ENCODE measurements at places on chromosomes 12 and 14.

- peak; percentile 72 for DNase-seq
These were observed 78.7 kb downstream of the LRRC74A start for GRCh38 chr14:76904740-76905569.

DNA sequence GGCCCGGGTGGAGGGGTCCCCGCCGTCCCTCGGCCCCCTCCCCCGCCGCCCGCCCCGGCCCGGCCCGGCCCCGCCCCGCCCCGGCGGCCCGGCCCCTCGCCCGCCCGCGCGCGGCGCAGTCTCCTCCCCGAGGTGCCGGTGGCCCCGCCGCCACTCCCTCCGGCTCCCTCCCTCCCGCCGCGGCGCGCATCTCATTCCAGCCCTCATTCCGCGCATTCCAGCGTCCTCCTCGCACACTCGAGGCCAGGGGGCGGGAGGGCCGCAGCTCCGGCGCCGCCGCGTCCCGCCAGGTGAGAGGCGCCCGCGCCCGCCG lies at the start of gene TEAD4:
Gene TEAD4 (plus strand): TSS at position 206 of the 313 bp plus-strand sequence.
- peak; percentile 11 for DNase-seq

- no peak for DNase-seq
These were observed 16.7 kb upstream of the IFNG start for GRCh38 chr12:68176257-68176656.

DNA sequence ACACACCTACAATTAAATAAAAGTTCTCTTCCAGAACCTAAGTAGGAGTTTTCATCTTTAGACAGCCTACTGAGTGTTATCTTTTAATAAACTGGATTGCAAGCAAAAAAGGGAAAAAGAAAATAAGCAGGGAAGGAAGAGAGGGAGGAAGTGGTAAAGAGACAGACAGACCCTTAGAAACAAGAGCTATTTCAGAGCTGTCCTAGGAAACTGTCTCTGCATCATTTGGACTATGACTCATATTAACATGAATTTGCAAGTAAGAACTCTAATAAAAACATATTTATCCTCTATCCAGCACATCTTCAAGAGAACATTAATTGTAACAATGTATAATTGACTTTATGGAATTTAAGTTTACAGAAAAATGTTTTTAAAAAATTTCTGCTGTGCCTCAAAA lies 438.8 kb upstream of the USP15 start:
- DNase-seq = no peak

DNA sequence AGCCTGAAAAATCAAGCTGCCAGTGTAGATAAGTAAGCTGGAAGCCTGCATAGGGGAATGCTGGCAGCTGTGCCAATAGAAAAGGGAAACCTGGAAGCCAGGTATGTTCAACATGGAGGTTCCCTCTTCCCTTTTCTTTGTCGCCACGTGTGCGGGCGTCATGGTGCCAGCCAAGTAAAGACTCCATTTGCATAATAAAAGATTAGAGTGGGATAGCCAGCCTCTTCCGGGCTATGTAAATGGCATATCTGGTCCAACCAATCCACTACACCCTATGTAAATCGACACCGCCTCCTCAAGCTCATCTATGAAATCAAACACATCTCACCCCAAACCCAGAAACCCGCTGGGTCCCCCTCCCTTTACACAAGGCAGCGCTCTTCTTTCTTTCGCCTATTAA lies 5.6 kb upstream of the ADGRD1 start:
- no peak for DNase-seq

GRCh38 chr12:7907009-7907408 lies 29.0 kb downstream of the SLC2A3 start:
- peak; percentile 13 for DNase-seq

DNA sequence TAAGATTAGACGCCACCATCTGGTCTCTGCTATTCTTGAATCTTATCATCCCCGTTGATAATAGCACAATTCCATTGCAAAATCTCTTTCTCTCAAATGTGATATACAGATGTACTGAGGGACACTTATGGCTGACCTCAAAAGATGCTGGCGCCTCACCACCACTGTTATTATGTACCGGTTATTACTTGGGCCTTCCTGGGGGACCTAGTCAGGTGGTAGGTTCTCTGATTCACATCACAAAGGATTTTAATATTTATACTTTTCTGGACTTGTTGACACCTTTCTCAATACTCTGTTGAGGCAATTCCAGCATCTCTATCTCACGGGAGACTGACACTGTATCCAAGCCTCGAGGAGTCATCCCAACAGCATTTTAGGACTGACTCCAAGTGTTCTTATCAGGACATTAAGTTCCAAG lies 21.3 kb upstream of the FAM234B start:
- DNase-seq = no peak

- no peak for DNase-seq
These were observed 11.3 kb downstream of the CACNA1C start for GRCh38 chr12:2064071-2064507.

- DNase-seq = no peak
These were observed 2.2 kb downstream of the PITPNM2 start for GRCh38 chr12:123148655-123149054.

DNA sequence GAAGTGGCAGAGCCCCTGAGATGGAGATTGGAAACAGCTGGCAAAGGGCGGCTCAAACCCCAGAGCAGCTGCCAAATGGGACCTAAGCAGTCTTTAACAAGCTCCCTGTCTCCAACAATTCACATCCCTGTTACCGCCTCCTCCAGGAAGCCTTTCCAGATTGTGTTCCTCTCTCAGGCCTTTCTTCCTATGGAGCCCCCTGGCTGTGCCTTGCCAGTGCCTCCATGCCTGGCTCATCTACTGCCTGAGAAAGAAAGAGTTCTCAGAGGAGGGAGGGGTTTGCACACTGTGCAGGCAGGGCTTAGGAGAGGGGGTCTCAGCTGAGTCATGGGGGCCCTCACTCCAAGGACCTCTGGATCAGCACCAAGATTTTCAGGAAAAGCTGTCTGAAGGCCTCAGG lies 8.8 kb upstream of the KRT74 start:
- no peak for DNase-seq

- peak; percentile 19 for DNase-seq
These were observed 44.5 kb downstream of the SLC38A6 start for GRCh38 chr14:61025251-61026223.

- DNase-seq = no peak
These were observed 112.8 kb downstream of the DUSP6 start for GRCh38 chr12:89239534-89239933.

DNA sequence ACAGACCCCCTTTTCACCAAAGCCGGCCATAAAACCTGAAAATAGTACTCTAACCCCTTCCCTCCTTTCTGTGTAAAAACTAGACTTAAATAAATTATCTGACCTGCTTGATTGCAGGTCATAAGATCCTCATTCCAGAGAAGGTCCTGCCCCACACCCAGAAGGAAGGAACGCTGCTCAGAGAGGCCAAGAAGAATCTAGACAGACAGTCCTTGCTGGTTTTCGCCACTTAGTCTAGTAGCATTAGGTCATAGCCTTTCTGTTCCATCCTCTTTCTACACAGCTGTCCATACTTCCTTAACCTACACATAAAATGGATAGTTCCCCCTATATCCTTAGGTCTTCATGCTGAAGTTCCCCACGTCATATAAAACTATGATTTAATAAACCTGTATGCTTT lies 83.7 kb upstream of the IGF1 start:
- DNase-seq = no peak

DNA sequence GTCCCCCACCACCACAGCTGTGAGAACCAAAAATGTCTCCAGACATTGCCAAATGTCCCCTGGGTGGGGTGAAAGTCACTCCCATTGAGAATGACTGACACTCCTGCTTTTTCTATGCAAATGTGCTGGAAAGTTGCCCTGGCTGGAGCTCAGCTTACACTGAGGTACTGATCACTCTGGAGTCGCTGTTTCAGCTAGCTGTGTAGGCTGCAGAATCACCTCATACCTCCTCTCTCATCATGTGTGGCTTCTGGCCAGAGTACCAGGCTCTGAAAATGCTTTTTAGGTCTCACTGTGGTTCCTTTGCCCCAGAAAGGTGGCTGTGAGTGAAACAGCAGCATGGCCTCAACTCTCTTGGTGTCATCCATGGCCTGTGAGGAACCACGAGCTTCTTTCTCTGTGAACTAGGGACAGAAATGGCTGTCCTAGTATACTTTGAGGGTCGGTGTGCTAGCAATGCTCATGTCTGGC lies 414.4 kb downstream of the DPF3 start:
- DNase-seq = no peak

- DNase-seq = no peak
These were observed 205.6 kb upstream of the RGS6 start for GRCh38 chr14:71726580-71727021.

DNA sequence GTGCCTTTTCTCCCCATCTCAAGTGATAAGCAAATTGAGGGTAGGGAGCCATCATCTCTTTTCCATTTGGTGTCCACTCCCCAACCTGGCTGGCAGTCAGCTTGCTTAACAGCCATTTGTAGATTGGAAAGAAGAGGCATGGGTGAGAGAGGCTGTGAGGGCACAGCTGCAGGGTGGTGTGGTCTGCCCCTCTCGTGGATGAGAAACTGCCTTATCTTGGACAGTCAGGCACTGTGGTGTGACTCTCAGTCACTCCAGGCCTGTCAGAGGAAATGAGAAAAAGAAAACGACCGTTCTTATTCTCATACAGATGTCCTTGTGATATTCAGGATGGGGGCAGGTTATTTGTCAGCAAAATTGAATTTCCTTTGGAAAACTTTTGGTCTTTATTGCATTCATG lies 65.1 kb upstream of the SRSF5 start:
- DNase-seq = no peak

GRCh38 chr14:105168496-105168978 lies at the start of gene JAG2:
Gene JAG2 (minus strand): TSS chr14:105168776. CDS start chr14:105168420, 356 bp downstream.
- DNase-seq = peak; percentile 54

Measured in stimulated activated CD4-positive, alpha-beta T cell treated with anti-CD3 and anti-CD28 coated beads, Interleukin-12 subunit alpha, Interleukin-12 subunit beta, amount 100 ng/mL, for 4 hours (primary cell).